ENCODE measurements at places on chromosomes 6 and 20.

DNA sequence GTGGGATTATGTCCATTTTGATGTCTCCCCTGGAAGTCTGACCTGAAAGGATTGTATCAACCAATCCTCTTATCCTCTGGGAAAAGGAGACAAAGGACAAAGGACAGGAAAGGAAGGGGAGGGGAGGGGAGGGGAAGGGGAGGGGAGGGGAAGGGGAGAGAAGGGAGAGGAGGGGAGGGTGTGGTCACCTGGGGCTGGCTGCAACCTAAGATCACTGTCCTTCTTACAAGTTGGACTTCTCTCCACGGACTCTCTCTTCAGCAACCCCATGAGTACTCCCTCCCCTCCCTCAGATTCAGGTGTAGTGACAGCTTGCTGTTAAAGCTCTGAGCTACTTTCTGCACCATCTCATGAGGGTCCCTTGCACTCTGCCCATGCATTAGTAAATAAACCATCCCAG is 58.9 kb upstream of the KLHL31 start:
- DNase-seq, result no peak

DNA sequence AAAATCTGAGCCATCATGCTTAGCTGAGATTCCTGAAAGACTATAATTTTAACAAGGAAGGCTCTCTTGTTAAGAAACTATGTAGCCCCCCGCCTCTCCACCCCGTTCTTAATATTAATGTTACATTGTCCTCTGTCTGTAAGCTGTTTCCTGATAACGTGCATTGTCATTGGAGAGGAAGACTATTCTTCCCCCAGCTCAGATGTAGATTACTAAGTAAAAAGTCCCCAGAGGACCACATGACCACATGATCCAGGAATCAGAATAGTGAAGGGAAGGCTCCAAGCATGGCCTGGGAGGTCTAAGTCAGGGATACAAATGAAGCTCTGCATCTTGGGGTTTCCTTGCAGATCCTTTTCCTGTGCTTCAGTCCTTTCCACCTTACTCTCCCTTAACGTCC is 106.4 kb downstream of the JARID2 start:
- DNase-seq, result no peak

DNA sequence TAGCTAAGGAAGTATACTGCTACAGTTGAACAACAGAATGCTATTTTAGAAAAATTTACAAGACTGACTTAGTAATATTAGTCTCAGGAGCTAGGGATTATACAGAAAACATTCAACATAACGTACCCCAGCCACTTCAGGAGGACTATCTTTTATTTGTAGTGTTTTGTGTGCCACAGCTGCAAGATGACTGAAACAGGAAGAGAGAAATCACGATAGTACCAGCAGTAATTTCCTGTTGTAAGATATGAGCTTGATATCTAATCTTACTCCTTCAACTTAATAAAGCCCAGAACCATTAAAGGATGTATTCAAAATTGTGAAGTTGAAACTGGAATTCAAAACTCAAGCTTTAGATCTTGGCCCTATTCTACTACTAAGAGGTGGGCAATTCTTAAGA is 42.1 kb downstream of the SLC35A1 start:
- DNase-seq, result no peak

GRCh38 chr6:13229205-13230085 is 98.9 kb downstream of the TBC1D7 start:
- DNase-seq, result no peak

DNA sequence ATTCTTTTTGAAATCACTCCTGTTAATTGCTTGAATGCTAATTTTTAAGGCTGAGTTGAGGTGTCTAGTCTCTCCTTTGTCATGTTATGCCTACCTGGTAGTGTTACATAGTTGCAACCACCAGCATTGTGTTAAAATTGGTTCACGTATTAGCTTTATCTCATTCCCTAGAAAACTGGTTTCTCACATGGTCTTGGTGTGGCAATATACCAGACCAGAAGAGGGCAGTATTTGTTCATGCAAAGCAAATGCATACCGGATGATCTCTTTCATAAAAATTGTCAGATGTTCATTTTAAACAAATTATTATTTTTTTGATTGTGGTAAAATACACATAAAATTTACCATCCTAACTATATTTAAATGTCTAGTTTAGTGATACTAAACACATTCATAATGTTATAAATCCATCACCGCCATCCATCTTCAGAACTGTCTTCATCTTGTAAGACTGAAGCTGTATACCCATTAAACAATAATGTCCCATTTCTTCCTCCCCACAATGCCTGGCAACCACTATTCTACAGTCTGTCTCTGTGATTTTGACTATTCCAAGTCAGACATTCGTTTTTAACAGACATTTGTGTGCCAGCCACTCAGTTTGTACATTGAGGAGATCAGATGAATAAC is 92.8 kb downstream of the ATRN start:
- DNase-seq, result peak; percentile 48

- DNase-seq, result no peak
Measured at GRCh38 chr6:7080311-7080710, 27.4 kb upstream of the RREB1 start.

- DNase-seq, result no peak
Measured at GRCh38 chr20:50373674-50374286, 136.4 kb upstream of the PTPN1 start.

DNA sequence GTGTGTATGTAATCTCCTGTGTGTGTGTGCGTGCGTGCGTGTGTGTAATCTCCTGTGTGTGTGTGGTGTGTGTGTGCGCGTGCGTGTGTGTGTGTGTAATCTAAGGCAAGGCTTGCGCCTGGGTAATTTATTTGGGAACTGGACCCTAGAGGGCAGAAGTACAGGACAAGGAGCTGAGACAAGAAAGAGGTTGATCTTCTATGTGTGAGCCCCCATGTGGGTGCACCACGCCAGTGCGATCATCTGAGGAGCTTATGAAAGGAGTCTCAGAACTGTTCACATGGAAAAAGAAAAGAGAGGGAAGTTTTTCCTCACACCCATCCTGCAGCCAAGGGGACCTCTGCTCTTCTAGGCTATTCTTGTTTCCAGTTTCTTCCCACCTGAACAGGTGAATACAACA is 220.1 kb upstream of the GGTLC1 start:
- DNase-seq, result no peak

- peak; percentile 72 for DNase-seq
Measured at GRCh38 chr20:728256-728944, 39.9 kb downstream of the SLC52A3 start.

- no peak for DNase-seq
Measured at GRCh38 chr6:157651731-157652490, 171.1 kb upstream of the SNX9 start.

GRCh38 chr20:61754976-61755778 is 310.5 kb downstream of the TAF4 start:
- DNase-seq, result no peak
